ENCODE measurements at places on chromosomes 2 and 18. TPM values are rescaled to one million over a fixed set of nuclear protein-coding genes. Genes with fewer than 3 reads are reported as not detected.

The SLC4A5 gene
- under 0.01 TPM for total RNA-seq

The DCDC2C gene
- not detected for total RNA-seq

The LOXHD1 gene
- not detected for total RNA-seq

The GPBAR1 gene
- under 0.01 TPM for total RNA-seq

The FOSL2 gene
- total RNA-seq = 68.6 TPM
